A673 (cell line): ENCODE measurements at places on chromosomes 4 and X.

DNA sequence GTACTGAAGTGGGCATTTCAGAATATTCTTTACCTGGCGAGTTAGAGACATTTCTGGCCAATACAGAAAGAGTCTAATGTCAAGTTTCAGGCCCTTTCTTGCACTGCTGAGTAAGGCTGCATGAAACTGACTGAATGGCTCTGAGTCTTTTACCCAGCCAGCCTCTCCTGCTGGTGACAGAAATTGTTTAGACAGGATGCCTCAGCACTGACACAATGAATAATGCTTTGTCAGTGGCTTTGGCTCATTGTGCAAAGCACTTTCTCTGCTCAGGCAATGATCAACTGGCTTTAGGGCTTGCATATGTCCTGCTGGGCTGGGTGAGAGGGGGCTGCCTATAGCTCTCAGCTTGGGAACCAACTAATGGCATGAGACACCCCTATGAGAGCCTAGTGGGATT lies 45.5 kb downstream of the CLNK start:
- H3K27ac ChIP-seq, result no peak overlapping the region
- H3K27me3 ChIP-seq, result no peaks in the 10 kb centered on the region
- no peak overlapping the region for H3K4me3 ChIP-seq

GRCh38 chrX:154696676-154697045 lies 43.3 kb upstream of the CTAG2 start:
- H3K36me3 ChIP-seq, result no peaks in the 10 kb centered on the region
- no peaks in the 10 kb centered on the region for H3K27me3 ChIP-seq
- H3K4me3 ChIP-seq, result no peak overlapping the region

DNA sequence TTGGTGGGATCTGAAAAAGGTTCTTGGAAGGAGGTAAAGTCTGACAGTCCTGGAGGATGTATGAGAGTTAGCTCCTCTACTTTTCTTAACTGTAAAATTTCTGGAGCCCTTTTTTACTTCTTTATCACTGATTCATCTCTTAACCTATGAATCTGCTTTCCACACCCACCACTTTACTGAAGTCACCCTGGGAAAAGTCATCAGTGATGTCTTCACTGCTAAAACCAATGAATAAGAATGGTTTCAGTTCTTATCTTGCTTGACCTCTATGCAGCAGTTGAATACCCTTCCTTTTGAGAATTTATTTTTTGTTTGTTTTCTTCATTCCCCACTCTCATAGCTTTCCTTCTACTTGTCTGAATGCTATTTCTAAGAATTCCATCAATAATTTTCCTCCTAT lies 80.0 kb downstream of the AREG start:
- H3K27ac ChIP-seq, result no peak overlapping the region
- H3K27me3 ChIP-seq, result no peaks in the 10 kb centered on the region
- DNase-seq, result no peak
- H3K36me3 ChIP-seq, result no peaks in the 10 kb centered on the region
- no peaks in the 10 kb centered on the region for H3K4me1 ChIP-seq

DNA sequence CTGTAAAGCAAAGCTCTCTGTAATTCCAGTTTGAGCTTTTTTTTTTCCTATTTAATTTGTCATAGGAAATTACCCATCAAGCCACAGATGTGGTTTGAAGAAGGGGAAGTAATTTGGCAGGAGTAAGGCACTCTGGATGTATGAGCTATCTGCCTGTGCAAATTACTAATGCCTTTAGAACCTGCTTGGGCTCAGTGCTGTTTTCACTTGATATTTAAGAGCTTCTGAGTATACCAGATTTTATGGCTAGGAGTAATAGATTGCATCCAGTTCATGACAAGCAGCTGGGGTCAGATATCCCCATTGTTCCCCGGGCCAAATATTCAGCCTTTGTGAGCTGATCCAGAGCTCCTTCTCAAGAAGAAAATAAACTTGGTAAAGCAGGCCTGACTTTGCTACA lies 89.1 kb downstream of the DCAF8L2 start:
- H3K36me3 ChIP-seq, result no peaks in the 10 kb centered on the region
- H3K27me3 ChIP-seq, result no peaks in the 10 kb centered on the region
- no peaks in the 10 kb centered on the region for H3K4me1 ChIP-seq
- no peak overlapping the region for H3K27ac ChIP-seq
- no peak for DNase-seq

DNA sequence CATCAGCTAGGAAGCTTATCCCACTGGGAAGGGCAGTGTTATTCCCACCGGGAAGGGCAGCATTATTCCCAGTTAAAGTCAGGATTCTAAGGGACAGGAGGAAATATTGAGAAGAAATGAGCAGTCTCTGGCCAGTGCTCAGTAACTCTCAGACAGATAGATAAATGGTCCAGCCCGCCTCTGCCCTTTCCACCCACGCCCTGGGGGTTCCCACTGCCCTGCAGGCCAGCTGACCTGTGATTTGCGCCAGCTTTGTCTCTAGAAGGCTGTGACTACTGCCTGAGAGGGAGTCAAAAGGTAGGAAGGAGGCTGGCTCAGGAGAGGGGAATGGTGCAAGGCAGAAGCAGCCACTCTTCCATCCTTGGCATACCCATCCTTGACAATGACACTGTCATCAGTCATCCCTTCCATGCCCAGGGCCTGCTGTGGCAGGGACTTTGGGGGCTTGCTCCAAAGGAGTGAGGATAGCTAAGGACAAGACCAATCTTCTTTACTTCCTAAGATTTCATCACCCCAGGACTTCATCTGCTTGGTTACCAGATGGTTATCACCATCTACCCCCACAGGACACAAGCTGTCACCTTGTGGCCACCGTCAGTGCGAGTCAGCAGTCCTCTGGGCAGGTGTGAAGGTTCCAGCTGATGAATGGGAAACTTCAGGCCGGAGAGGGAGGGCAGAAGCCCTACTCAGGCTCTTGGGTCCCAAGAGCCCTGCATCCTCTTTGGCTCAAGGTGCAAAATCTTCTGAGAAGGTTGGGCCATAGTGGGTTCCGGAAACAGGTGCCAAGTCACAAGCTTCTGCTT lies 49.5 kb downstream of the SEPSECS start:
- H3K36me3 ChIP-seq, result no peaks in the 10 kb centered on the region
- H3K27me3 ChIP-seq, result no peaks in the 10 kb centered on the region

DNA sequence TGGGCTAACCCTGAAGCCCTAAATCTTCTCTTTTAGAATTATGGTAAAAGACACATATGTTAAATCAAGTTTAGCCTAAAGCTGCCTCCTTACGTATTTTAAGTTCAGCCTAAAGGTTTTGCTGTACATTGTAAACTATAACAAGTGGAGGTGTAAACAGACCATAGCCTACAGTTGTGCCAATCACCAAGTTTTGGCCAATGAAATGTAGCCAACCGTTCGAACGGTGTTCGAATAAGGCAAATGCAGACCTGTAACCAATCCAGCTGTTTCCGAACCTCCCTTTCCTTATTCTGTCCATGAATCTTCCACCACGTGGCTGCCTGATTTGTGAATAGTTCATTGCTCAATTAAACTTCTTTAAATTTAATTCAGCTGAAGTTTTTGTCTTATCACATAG lies 52.1 kb upstream of the TBC1D9 start:
- H3K36me3 ChIP-seq, result no peaks in the 10 kb centered on the region
- H3K27me3 ChIP-seq, result no peaks in the 10 kb centered on the region
- no peaks in the 10 kb centered on the region for H3K4me1 ChIP-seq
- no peak for DNase-seq

DNA sequence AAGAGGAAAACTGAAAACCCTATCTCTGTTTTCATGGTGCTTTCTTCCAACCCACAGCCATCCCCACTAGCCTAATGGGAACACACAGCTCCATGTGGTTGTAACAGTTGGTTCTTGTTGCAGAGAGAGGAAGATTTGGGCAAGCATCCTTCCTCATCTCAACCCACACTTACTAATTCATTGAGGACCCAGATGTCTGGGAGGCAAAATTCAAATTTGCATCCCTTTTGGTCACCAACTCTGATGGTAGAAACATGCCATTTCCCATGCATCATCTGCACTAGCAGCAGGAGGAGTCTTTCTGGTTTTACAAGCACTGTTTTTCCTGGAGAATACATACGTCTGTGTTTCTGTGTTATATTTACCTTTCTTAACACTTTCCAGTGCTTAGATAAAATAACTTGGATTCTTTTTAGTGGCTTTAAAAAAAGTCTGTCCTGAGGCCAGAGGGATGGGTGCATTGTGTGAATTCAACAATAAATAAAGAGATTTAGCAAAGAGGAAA lies 301.0 kb downstream of the KCTD8 start:
- no peaks in the 10 kb centered on the region for H3K4me1 ChIP-seq
- H3K27me3 ChIP-seq, result no peaks in the 10 kb centered on the region

DNA sequence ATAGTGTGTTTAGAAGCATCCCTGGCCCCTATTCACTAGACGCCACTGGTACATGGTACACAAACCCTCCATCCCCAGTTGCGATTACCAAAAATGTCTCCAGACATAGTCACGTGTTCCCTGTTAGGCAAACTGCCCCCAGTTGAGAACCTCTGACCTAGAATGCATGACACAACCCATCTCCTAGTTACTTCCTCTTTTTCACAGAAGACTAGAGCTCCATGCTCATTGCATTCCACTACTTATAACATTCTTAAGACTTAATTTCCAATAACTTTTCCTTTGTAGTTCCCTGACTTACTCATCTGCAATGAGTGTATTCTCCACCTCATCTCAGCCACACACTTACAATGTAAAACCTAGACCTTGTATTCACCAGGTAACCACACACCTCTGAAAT lies 68.6 kb downstream of the PRSS12 start:
- no peaks in the 10 kb centered on the region for H3K27me3 ChIP-seq
- H3K36me3 ChIP-seq, result peaks cover 24% of the 10 kb centered on the region
- DNase-seq, result no peak

- H3K27me3 ChIP-seq, result no peaks in the 10 kb centered on the region
- H3K4me1 ChIP-seq, result no peaks in the 10 kb centered on the region
- no peak overlapping the region for H3K4me3 ChIP-seq
- no peak for DNase-seq
- no peak overlapping the region for H3K27ac ChIP-seq
- H3K36me3 ChIP-seq, result peaks cover 34% of the 10 kb centered on the region
Observed at GRCh38 chr4:3190549-3190948, 58.4 kb upstream of the MSANTD1 start.

DNA sequence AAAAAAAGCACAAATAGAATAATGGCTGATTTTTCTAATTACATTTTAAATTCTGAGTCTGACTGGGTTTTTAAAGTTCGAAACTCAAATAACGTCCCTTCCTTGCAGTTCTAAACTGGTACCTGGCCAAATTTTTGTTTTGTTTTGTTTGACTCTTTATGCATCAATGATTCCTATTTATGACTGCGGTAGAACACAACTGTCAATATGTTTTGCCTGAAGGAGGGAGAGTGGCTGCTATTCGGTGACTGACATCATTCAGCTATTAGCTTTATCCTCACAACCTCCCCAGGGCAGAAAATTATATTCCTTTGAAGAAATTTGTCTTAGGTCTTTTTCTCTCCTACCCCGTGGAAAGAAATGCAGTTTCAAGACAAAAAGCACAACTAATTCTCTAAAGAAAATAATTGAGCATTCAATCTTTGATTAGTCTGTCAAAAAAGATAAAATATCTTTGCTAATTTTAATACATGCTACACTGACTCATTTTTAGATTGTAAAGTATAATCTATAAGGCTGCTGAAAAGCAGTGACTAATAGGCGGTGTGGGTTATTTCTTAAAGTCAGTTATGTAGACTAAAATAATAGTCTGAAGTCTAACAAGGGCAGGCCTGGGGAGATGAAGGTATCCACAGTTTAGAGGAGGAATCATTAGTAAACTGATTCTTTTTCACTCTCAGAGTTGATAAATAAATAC lies 61.9 kb downstream of the TMEM150C start:
- no peaks in the 10 kb centered on the region for H3K4me1 ChIP-seq
- no peak overlapping the region for H3K4me3 ChIP-seq
- no peak for DNase-seq
- no peaks in the 10 kb centered on the region for H3K27me3 ChIP-seq

DNA sequence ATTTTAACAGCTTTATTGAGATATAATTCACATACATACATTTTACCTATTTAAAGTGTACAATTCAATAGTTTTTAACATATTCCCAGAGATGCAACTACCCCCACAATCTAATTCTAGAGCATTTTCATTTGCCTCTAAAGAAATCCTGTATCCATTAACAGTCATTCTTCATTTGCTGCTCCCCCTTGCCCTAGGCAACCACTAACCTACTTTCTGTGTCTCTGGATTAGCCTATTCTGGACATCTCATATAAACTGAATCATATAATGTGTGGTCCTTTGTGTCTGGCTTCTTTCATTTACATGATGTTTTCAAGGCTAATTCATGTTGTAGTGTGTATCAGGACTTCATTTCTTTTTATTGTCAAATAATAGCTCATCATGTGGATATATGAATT lies 105.1 kb upstream of the GRPR start:
- no peak overlapping the region for H3K27ac ChIP-seq
- no peak for DNase-seq
- H3K27me3 ChIP-seq, result no peaks in the 10 kb centered on the region

DNA sequence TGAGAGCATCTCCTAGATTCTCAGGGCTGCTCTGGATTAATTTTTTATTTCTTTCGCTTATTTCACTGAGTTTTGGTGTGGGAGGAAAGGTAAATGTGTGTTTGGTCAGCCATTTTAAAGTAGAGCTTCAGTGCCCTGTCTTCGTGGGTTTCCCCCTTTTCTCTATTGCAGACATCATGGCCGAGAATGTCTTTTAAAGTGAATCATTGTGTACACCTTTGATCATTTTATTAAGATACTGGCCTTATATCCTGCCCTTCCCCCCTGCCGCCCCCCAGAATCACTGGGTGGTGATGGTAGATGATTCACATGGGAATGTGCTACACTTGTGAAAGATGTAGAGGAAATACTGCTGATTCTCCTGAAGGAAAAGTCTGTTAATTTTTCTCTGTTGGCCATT lies 23.8 kb downstream of the CDKL5 start:
- no peak overlapping the region for H3K27ac ChIP-seq
- no peaks in the 10 kb centered on the region for H3K36me3 ChIP-seq
- H3K4me1 ChIP-seq, result no peaks in the 10 kb centered on the region
- H3K27me3 ChIP-seq, result no peaks in the 10 kb centered on the region
- H3K4me3 ChIP-seq, result no peak overlapping the region

DNA sequence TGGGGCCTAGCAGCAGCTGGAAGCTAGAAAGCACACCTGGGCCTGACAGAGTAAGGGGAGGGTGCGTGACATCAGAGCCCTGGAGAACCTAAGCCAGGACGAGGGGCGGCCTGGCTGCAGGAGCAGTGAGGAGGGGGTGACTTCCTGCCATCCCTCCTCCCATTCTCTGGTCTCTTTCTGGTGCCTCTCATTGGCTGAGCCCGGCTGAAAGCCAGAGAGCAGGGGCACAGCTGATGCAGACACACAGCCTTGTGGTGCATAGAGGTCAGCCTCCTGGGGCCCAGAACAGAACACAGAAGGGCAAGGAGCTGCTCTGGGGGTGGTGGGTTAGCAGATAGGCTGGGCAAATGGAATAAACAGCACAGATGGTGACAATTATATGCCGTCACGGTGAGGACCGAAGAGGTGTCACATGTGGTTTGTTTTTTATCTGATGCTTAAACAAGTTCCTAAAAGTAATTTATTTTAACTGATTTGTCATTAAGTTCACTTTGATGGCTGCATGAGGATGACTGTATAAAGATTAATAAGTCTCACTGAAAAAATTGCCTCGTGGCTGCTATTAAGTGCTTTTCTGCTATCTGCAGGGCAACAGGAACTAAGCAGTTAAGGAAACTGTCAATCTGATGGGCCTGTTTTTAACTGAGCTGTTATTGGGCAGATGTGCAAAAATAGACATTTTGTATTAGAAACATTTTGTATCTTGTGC lies 102.0 kb downstream of the FNIP2 start:
- no peak overlapping the region for H3K4me3 ChIP-seq
- no peak for DNase-seq
- H3K27me3 ChIP-seq, result no peaks in the 10 kb centered on the region
- no peaks in the 10 kb centered on the region for H3K36me3 ChIP-seq

- DNase-seq, result no peak
- H3K36me3 ChIP-seq, result no peaks in the 10 kb centered on the region
- no peaks in the 10 kb centered on the region for H3K4me1 ChIP-seq
Observed at GRCh38 chr4:181477591-181477990, 765.6 kb upstream of the TENM3 start.
